ENCODE measurements at places on chromosomes 2 and 18. TPM values are rescaled to one million over a fixed set of nuclear protein-coding genes. Genes with fewer than 3 reads are reported as not detected.
A peak's percentile ranks its signal among the peaks of the same experiment; 100 is the strongest.

The GLB1L gene
- 21.0 TPM for total RNA-seq

The ARHGAP28 gene
- total RNA-seq, result 23.9 TPM

The SP140L gene
- total RNA-seq, result 15.6 TPM

DNA sequence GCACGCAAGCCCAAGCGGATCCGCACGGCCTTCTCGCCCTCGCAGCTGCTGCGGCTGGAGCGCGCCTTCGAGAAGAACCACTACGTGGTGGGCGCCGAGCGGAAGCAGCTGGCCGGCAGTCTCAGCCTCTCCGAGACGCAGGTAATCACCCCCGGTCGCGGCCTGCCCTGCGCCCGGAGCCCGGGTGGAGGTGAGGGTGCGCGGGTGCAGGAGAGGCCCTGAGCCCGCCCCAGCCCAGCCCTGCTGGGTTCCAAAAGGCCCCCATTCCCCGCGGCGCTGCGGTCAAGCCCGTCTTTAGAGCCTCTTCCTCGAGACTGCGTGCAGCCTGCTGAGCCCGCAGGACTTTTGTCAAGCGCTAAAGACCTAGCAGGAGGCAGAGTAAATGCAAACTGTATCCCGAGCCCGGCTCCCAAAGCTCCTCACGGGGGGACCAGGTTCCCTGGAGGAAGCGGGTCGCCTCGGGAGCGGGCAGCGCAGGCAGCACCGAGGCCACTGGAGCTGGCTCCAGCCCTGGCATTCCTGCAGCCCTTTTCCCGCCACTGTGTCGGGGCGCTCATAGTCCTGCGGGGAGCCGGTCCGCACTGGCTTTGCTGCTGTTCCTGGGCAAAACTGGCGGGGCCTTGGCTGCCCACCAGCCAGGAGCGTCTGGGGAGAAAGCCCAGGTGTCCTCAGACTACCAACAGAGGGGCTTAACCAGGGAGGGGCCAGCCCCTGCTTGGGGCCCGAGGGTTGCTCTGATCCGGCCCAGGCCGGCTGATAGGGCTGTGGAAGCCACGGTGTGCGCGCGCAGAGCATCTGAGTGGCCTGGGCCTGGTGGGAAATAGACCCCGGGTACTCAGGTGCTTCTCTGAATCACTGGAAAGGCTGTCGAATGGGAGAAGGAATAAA lies 7.3 kb downstream of the EMX1 start:
- no peaks in the 10 kb centered on the region for H3K36me3 ChIP-seq
- no peak overlapping the region for H3K27ac ChIP-seq
- peaks cover 100% of the 10 kb centered on the region for H3K27me3 ChIP-seq

GRCh38 chr18:3875376-3875775 lies 425.4 kb downstream of the TGIF1 start:
- peaks cover 15% of the 10 kb centered on the region for H3K27me3 ChIP-seq
- H3K27ac ChIP-seq, result no peak overlapping the region
- H3K4me3 ChIP-seq, result no peak overlapping the region

DNA sequence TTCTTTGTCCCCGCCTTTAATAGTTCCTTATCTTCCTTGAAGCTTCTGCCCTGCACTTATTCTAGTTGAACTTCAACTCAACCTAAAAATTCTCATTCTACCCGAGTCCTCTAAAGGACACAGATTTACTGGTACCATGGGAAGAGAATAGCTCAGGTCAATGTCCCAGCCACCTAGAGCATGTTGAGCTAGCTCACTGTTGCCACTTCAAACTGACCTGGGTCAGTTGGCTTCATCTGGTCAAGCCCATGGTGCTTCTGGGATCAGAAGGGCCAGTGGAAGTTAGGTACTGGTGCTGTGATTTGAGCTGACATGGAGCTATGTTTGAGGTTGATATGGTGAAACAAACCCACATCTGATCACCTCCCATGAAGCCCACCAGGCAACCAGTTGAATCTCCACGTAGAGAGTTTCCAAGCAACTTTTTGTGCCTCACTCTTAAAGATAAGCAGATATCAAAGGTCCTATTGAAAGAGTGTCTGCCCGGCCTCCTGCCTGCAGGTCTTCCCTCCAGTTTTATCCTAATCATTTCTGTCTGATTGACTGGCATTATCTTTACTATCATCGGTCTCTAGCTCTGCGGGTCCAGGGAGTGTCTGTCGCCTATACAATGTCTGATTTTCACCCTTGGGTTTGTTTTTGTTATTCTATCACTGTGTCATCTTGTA lies 17.2 kb downstream of the GREB1 start:
- H3K27me3 ChIP-seq, result peaks cover 29% of the 10 kb centered on the region
- no peaks in the 10 kb centered on the region for H3K36me3 ChIP-seq
- H3K4me1 ChIP-seq, result no peaks in the 10 kb centered on the region
- H3K4me3 ChIP-seq, result no peak overlapping the region

GRCh38 chr2:129518937-129519336 lies 460.5 kb upstream of the RAB6C start:
- H3K27me3 ChIP-seq, result no peaks in the 10 kb centered on the region
- DNase-seq, result no peak
- no peak overlapping the region for H3K27ac ChIP-seq
- no peaks in the 10 kb centered on the region for H3K36me3 ChIP-seq
- no peaks in the 10 kb centered on the region for H3K4me1 ChIP-seq

DNA sequence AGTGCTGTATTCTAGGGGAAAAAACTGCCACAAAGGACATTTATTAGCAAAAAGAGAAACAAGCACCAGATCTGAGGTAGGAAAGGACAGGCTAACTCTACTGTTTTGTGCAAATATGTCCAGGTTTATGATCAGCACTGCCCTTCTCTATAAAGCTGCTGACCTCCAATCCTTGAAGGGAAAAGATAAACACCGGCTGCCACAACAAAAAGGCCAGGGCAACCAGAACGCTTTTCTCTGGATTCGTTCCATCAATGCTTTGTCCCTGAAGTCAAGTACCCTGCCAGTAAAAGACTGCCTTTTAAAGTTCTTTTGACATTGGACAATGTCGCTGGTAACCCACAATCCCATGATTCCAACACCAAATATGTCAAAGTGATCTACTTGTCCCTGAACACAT lies 21.0 kb downstream of the SMAD2 start:
- DNase-seq, result no peak
- H3K27ac ChIP-seq, result no peak overlapping the region
- H3K4me1 ChIP-seq, result no peaks in the 10 kb centered on the region
- H3K4me3 ChIP-seq, result no peak overlapping the region
- no peaks in the 10 kb centered on the region for H3K36me3 ChIP-seq

- DNase-seq, result no peak
- no peaks in the 10 kb centered on the region for H3K4me1 ChIP-seq
- no peak overlapping the region for H3K27ac ChIP-seq
- H3K4me3 ChIP-seq, result no peak overlapping the region
Measured at GRCh38 chr18:38972571-38972970, 1407.0 kb upstream of the CELF4 start.

GRCh38 chr18:7237673-7238272 lies 6.9 kb downstream of the LRRC30 start:
- H3K27ac ChIP-seq, result no peak overlapping the region
- no peaks in the 10 kb centered on the region for H3K4me1 ChIP-seq
- H3K4me3 ChIP-seq, result no peak overlapping the region
- no peak for DNase-seq

DNA sequence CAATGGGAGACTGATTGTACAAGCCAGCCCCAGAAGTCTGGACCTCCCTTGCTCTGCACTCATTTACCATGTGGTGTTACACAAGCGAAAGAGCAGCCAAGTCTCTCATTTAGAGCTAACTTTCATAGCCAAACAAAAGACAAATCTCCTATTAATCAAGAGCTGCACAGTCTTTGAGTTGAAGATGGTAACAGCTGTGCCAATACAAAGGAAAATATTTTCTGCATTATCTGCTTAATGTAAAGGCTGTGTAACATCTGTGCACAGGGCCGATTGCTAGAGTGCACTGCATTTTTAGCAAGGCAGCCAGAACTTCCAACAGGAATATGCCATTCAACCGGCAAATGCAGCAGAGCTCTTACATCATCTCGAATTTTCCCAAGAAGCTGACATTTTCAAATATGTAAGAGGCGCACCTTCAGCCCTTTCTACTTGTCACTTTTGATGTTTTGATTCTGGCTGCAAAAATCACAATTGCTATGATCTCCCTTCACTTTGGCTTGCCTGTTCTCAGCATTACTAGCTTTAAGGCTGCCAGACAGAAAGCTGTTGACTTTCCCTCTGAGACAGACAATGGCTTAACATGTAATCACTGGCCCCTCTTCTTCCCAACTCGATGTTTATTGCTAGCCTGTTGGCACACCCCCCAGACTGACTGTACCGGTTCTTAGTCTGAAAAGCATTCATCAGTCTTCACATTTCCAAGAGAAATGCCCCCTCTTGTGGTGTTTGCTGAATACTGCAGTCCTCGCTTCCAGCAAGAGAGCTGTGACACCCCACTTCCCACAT lies 96.9 kb upstream of the TANK start:
- peaks cover 8% of the 10 kb centered on the region for H3K4me1 ChIP-seq
- no peaks in the 10 kb centered on the region for H3K36me3 ChIP-seq
- peak overlapping the region; percentile 60 for H3K4me3 ChIP-seq
- no peak overlapping the region for H3K27ac ChIP-seq
- DNase-seq, result peak; percentile 46

The EVX2 gene
- total RNA-seq, result under 0.01 TPM

- no peaks in the 10 kb centered on the region for H3K36me3 ChIP-seq
- peak; percentile 35 for DNase-seq
- peaks cover 19% of the 10 kb centered on the region for H3K4me1 ChIP-seq
- H3K27me3 ChIP-seq, result no peaks in the 10 kb centered on the region
- H3K4me3 ChIP-seq, result no peak overlapping the region
- no peak overlapping the region for H3K27ac ChIP-seq
Measured at GRCh38 chr18:24274837-24275236, 122.8 kb downstream of the OSBPL1A start.

DNA sequence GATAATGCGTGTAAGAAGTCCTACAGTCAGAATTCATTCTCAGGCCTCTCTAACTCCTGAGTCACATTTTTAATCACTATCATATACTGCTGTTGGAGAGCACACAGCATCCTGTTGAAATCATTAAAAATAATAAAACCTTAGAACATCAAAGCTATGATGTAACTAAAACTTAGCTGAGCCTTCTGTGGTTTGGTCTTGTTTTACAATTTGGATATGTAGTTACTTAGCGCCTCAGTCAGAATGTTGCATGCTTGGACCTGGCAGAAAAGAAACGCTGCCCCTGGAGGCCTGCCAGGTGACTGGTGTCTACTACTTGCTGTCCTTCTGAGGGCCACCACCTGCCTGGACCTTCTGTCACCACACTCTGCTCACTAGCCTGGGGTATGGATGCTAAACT lies 261.1 kb upstream of the RASGRP3 start:
- H3K4me3 ChIP-seq, result no peak overlapping the region
- peak; percentile 54 for DNase-seq
- H3K27ac ChIP-seq, result peak overlapping the region; percentile 97
- no peaks in the 10 kb centered on the region for H3K27me3 ChIP-seq
- peaks cover 78% of the 10 kb centered on the region for H3K4me1 ChIP-seq
- H3K36me3 ChIP-seq, result no peaks in the 10 kb centered on the region

DNA sequence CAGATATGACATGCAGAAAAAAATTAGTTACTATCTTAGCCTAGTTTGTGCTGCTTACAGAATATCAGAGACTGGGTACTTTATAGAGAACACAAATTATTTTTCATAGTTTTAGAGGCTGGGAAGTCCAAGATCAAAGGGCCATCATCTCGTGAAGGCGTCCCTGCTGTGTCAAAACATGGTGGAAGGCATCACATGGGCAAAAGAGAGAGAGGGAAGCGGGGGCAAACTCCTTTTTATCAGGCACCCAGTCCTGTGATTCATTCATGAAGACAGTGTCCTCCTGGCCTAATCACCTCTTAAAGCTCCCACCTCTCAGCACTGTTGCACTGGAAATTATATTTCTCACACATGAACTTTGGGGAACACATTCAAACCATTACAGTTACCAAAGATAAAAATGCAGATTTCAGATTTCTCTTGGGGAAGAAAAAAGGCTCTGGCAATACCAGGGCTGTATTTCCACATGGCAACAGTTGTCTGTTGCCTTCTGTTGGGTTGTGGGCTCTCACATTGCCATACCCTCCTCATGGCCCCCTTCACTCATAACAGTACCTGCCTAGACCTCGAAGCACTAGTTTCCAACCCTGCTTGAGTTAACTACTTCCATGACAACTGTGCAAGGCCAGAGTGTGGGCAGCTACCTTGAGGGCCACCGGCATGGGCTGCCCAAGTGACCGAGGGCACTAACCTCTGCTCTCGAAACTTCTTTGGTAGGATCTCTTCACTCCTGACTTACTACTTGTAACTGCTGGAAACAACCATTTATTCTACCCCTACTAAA lies 2.7 kb upstream of the ACTR3 start:
- H3K27ac ChIP-seq, result peak overlapping the region; percentile 44
- DNase-seq, result no peak
- H3K4me3 ChIP-seq, result peak overlapping the region; percentile 3
- H3K27me3 ChIP-seq, result no peaks in the 10 kb centered on the region

GRCh38 chr2:84768840-84769239 lies 112.0 kb downstream of the TRABD2A start:
- no peaks in the 10 kb centered on the region for H3K27me3 ChIP-seq
- no peaks in the 10 kb centered on the region for H3K4me1 ChIP-seq

DNA sequence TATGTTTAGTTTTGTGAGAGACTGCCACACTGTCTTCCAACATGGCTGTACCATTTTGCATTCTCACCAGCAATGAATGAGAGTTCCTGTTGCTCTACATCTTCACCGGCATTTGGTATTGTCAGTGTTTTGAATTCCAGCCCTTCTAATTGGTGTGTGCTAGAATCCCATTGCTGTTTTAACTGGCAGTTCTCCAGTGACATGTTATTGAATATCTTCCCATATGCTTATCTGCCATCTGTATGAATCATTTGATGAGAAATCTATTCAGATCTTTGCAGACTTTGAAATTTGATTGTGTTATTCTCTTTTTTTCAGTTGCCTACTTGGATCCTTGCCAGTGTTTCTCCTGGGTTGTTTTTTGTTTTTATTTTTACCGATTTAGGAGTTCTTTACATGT lies 99.0 kb downstream of the SNTG2 start:
- H3K36me3 ChIP-seq, result no peaks in the 10 kb centered on the region
- H3K4me1 ChIP-seq, result peaks cover 32% of the 10 kb centered on the region
- H3K27ac ChIP-seq, result no peak overlapping the region
- no peak for DNase-seq
- no peak overlapping the region for H3K4me3 ChIP-seq

DNA sequence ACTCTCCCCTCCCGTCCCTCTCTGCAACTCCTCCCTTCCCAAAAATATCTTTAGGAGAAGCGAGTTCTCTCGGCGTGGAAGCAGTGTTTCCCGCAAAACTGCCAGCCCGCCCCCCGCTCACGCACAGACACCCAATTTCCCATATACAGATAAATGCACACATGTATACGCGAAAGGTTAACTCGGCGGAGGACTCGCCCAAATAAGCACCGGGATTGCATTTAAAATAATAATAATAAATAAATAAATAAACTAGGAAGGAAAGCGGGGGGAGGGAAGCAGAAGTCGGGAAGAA lies 70.0 kb upstream of the PSMD14 start:
- H3K4me3 ChIP-seq, result peak overlapping the region; percentile 74
- H3K27me3 ChIP-seq, result no peaks in the 10 kb centered on the region
- H3K27ac ChIP-seq, result no peak overlapping the region
- peak; percentile 54 for DNase-seq
- peaks cover 13% of the 10 kb centered on the region for H3K4me1 ChIP-seq
- H3K36me3 ChIP-seq, result no peaks in the 10 kb centered on the region

DNA sequence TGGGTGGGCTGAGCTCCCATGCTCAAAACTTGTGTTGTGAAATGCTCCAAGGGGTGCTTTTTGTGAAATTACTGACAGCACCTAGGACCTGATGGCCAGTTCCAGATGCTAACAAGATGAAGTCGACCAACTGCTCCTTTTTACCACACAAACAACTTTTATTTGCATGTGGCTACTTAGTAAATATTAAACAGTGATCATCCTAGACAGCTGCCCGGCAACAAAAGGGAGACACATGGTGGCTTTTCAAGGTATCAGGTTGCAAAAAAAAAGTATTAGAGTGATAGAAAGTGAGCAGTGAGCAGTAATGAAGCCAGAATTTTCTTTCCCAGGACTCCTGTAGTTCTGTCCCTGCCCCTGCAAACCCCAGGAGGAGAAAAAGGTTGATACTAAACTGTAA lies 118.5 kb downstream of the RPIA start:
- H3K4me3 ChIP-seq, result no peak overlapping the region
- no peak for DNase-seq
- H3K36me3 ChIP-seq, result no peaks in the 10 kb centered on the region

The ALKAL2 gene
- total RNA-seq, result not detected

Data from osteoblast (primary cell).